ENCODE measurements at places on chromosomes 2 and 18.

GRCh38 chr2:134570676-134571075 is 148.1 kb downstream of the TMEM163 start:
- no peak for DNase-seq

- no peak for DNase-seq
These were observed 8.6 kb upstream of the AGPS start for GRCh38 chr2:177383935-177384334.

DNA sequence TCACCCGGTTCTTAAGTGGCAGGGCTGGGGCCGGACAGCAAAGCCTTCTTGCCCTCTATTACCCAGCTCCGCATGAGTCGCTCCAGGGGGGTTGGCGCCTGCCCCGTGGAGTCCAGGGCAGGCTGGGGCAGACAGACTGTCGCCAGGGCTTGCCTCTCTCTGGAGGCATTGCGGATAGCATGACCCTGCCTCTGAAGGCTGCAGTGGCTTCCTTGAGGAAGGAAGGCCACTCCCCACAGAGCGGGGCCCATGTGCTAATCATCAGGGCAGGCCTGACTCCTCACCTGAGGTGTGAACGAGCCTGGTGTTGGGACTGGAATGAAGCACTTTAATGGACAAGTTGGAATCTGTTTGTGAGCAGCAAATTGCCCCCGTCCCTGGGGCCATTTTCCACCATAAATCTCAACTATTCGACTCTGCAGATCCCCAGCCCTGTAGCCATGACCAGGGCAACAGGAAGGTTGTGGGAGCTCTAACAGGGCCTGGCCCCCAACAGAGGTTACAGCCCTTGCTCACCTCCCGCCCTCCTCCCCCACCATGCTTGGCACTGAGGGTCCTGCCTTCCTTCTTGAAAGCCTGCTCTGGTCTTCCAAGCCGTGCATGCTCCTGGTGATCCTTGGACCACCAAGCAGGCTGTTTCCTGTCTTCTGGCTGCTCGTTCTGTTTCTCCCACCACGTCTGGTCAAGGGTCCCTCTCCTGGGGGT is 144.9 kb upstream of the HAAO start:
- no peak for DNase-seq

DNA sequence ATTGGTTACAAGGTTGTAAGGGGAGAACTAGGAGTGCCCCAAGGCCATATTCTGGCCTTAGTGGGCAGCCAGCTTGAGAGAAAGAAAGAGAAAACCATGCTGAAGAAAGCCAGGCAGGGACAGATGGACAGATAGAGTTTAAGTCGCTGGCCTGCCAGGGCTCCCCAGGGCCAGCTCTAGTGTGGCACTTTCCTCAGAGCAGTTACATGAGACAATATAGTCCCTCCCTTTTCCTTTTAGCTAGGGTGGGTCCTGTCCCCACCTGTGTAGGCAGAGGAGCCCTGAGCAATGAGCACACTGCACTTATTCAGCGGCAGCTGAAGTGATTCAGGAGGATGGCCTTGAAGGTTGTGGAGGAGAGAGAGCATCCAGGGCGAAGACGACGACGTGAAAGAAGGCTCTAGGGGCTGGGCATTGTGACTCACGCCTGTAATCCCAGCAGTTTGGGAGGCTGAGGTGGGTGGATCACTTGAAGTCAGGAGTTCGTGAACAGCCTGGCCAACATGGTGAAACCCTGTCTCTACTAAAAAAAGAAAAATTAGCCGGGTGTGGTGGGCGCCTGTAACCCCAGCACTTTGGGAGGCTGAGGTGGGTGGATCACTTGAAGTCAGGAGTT is 152.0 kb upstream of the SLC1A4 start:
- no peak for DNase-seq

DNA sequence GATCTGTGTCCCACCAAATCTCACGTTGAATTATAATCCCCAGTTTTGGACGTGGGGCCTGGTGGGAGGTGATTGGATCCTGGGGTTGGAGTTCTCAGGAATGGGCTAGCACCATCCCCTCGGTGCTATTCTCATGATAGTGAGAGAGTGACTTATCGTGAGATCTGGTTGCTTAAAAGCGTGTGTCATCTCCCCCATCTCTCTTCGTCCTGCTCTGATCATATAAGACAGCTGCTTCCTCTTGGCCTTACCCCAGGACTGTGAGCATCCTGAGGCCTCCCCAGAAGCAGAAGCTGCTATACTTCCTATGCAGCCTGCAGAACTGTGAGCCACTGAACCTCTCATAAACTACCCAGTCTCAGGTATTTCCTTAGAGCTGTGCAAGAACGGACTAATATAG is 163.7 kb upstream of the NDUFV2 start:
- no peak for DNase-seq

DNA sequence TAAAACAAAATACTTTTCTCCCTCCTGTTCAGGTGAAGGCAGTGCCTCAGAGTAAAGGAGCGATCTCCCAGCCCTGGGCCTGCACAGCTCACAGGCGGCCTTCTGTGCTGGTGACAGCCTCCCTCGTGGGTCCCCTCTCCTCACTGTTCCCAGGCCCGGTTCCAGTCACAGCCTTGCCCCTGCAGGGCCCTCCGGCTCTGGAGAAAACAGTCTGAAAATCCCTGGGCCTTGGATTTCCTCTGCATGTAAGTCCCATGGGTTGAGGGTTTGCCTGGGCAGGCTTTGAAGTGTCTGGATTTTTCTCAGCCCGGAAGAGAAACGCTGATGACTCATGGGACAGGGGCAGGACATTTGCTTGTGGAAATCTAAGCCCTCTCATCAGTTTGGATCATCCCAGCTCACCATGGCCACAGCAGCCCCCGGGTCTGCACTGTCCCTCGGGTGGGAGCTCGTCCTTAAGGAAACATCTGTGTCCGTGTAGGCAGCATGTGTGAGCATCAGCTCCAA is 186.1 kb upstream of the RAB12 start:
- no peak for DNase-seq

DNA sequence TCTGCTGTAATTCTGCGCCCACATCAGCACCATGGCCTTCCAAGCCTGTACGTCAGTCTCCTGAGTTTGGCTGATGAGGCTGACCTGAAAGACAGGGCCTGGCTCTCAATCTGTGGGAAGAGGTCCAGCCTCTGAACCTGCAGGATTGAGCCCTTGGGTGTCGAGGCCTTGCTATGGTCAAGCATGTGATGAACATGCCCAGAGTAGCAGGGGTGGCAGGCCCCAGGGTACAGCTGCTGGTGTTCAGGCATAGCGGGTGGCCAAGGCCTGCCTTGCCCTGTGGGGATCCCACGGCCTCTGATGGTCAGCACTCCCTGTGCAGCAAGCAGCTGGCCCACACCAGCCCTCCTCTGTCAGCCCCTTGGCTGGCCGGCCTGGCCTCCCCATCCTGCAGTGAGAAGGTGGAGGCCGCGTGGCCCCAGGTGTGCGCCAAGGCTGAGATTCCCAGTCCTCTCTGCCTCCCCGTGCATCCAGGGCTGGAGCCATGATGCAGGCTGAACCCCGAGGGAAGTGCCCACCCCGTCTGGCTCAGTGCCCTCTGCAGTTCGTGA is 298.4 kb downstream of the NDUFA10 start:
- no peak for DNase-seq
